CD8-positive, alpha-beta memory T cell (primary cell): ENCODE measurements at places on chromosomes 12 and 14. TPM values are rescaled to one million over a fixed set of nuclear protein-coding genes. Genes with fewer than 3 reads are reported as not detected.

Gene KCNH3
- total RNA-seq, result 3.1 TPM

Gene CD163L1
- total RNA-seq, result 0.24 TPM

Gene IPO4
- 164 TPM for total RNA-seq

Gene SPTB
- 0.18 TPM for total RNA-seq

Gene HOXC6
- not detected for total RNA-seq

Gene IKZF4
- total RNA-seq, result 11.0 TPM

Gene FSCB
- not detected for total RNA-seq

GRCh38 chr14:90732139-90732538 is 84.1 kb downstream of the TTC7B start:
- no peaks in the 10 kb centered on the region for H3K27me3 ChIP-seq
- H3K36me3 ChIP-seq, result no peaks in the 10 kb centered on the region
- H3K4me3 ChIP-seq, result no peak overlapping the region
- no peak for DNase-seq

GRCh38 chr14:104786091-104786586 is 9.4 kb downstream of the AKT1 start:
- peaks cover 9% of the 10 kb centered on the region for H3K4me1 ChIP-seq
- H3K27ac ChIP-seq, result no peak overlapping the region
- DNase-seq, result no peak
- no peaks in the 10 kb centered on the region for H3K27me3 ChIP-seq

- no peak overlapping the region for H3K27ac ChIP-seq
- no peak for DNase-seq
- no peak overlapping the region for H3K4me3 ChIP-seq
- no peaks in the 10 kb centered on the region for H3K36me3 ChIP-seq
- no peaks in the 10 kb centered on the region for H3K27me3 ChIP-seq
Observed at GRCh38 chr12:25972783-25973182, 14.3 kb downstream of the RASSF8 start.

DNA sequence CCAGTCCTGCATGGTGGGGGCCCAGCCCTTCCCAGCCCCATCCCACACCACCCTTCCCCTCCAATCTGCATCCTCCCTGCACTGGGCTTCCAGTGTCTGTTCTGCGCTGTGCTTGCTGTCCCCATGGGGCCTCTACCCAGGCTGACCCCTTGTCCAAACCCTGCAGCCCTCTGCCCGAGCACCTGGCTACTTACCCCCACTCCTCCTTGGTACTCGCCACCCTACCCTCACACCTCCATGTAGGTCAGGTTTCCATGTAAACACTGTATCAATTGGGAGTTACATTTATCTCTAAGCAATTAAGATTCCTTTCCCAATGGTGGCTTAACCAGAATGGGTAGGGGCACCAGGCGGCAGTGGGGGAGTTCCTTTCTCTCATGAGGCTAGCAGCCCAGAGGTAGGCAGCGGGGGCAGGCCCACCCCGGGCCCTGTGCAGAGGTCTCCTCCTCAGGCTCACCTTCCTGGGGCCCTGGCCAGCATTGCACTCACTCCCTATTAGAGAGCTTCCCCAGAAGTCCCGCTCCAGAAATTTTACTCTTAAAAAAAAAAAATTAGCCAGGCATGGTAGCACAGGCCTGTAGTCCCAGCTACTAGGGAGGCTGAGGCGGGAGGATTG is 76.6 kb upstream of the CCND2 start:
- no peaks in the 10 kb centered on the region for H3K27me3 ChIP-seq
- no peak for DNase-seq
- no peaks in the 10 kb centered on the region for H3K4me1 ChIP-seq
- no peaks in the 10 kb centered on the region for H3K36me3 ChIP-seq
- H3K27ac ChIP-seq, result no peak overlapping the region
